Mesothelial cell of epicardium (in vitro differentiated cells): ENCODE measurements at places on chromosomes 5 and 9.

DNA sequence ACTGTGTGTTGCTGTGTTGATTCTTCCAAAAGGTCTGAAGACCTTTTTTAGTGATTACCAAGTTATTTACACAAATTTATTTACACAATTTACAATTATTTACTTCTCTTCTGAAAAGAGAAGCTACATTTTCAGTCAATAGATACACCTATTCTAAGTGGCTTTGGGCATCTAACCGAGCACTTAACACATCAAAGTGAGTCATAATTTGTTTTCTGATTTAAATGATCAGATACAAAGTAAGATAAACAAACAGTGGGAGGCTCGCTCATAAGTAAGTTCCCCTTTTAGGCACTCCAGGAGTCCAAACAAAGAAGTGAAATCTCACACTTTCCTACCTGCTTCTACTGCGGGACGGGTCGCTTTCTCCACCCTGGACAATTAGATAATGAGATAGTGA, 90.2 kb downstream of the APBA1 start:
- DNase-seq = no peak

DNA sequence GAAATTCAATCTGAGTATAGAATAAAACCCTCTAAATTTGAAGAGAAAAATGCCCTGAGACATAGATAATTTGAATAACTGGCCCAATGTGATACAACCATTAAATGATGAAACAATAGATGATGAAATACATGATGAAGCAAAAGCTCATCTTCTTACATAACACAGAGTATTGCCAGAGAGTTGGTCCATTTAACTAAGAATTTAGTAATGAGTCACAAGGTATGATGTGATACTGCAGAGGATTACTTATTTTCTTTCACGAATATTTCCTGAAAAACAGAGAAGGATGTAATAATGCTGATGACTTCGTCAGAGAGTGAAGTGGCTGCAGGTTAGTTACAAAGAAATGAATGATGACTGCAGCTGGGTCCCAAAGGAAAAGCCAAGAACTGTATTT, 379.3 kb downstream of the CDH12 start:
- no peak for DNase-seq

- no peak for DNase-seq
These were observed 10.6 kb upstream of the SLC6A19 start for GRCh38 chr5:1190837-1191239.

DNA sequence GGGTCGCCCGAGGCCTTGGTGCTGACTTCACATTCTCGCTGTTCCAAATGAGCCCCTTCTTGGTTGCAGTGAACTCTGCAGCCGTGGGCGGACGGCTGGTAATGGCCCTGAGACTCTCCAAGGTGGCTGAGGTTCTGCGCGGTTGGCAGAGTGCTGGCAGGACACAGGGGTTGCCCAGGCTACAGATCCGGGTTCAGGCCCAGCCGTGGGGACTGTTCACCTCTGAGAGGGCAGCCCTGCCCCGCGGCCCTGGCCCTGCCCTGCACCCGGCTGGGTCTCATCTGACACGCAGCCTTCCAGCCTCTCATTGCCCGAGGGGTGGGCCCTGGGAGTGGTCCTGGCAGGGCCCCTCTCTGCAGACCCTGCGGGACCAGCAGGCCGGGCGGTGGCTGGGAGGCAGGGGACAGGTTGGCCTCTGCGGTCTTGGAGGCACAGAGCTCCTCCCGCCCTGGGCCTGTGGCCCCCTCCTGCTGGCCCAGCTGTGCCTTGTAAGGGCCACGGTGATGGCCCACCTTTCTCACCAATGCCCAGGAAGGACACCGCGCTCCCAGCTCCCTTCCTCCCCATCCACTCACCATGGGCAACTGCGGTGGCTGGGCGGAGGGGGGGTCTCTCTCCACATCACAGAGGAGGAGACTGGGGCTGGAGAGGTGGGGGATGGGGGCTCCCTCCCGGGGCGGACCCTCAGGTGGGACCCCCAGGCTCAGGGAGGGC, 51.6 kb downstream of the AHRR start:
- DNase-seq = no peak

DNA sequence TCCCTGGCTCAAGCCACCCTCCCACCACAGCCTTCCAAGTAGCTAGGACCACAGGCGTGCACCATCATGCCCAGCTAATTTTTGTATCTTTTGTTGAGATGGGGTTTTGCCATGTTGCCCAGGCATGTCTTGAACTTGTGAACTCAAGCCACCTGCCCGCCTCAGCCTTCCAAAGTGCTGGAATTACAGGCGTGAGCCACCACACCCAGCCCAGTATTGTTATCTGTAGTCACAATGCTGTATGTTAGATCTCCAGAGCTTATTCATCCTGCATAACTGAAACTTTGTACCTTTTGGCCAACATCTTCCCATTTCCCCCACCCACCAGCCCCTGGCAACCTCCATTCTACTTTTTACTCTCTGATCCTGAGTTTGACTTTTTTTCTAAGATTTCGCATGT, 37.5 kb downstream of the CREBRF start:
- DNase-seq = no peak

DNA sequence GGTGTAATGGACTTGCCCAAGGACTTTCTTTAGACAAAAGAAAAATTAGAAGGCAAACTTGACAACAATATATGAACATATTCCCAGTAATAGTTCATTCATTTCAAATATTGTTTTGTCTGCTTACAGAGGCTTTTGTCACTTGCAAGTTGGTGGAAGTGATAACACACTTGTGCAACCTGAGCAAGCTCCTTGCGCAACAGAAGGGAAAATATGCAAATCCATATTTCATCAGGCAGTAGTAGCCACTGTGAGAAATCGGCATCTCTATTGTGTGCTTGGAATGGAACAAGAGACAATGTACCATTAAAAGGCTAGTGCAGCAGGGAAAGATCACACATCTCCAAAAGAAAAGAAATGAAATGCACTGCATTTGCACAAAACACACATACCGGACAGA, 125.3 kb upstream of the RASEF start:
- DNase-seq = no peak

DNA sequence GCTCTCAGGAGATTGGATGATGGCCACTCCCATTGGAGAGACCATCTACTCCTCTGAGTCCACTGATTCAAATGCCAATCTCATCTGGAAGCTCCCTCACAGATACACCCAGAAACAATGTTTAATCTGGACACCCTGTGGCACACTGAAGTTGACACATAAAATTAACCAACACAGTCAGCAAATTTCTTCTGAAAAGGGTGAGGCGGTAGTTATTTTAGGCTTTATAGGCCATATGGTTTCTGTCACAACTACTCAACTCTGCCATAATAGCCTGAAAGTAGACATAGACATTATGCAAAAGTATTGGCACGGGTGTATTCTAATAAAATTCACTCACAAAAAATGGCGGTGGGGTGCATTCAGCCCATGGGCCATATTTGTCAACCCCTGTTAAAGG, 244.5 kb upstream of the VLDLR start:
- DNase-seq = no peak

DNA sequence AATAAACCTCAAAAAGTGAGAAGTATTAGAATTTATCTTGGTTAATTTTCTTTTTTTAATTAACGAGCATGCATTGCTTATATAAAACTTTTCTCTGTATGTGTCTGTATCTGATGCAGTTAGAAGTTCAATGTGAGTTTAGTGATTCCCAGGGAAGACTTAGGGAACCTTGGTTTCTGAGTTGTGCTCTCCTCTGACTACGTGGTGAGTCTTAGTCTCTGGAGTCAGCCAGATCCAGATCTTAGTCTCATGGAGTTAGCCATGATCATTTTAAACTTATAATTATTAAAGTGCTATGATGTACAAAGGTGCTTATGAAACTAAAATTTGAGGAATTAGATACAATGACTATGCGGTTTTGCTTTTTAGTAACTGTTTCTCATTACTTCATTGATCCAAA, 285.3 kb upstream of the DMRT1 start:
- DNase-seq = no peak
